H9 (cell line): ENCODE measurements at places on chromosomes 4 and X.

DNA sequence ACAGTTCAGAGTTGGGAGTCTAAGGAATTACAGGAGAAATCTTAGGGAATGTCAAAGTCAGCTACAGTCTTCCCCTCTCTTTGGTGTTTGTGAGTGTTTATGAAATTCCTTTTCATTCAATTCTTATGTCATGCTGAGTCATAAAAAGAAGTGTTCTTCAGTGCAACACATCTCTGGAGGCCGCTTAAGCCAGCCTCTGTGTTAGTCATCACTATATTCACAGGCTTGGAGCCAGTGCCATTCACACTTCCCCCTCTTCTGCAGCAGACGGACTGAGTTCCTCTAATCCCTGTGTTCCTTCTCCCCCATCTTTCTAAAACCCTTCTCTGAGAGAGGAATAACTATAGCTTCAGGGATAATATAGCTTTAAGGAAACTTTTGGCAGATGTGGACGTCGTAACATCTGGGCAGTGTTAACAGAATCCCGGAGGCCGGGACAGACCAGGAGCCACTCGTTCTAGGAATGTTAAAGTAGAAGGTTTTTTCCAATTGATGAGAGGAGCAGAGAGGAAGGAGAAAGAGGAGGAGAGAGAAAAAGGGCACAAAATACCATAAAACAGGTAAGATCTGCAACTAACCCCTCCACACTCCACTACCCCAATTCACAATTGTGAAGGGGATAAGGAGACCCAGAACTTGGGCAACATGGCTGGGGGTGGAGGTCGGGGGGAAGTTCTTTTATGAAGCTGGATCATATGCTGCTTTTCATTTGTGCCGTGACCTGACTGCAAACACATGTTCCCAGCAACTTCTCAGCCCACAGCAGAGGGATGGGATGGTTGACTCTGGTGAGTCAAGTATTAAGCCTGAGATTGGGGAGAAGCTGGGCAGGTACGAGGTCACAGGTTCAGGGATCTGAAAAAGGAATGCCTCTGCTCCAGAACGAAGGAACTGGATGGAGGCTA lies at the start of gene SRPX2:
SRPX2 (plus strand) TSS at position 244 of the 905 bp plus-strand sequence. CDS start 2,124 bp downstream, outside the sequence.
- peaks cover 3% of the 10 kb centered on the region; the same call in 1 of the 2 replicates for H3K4me1 ChIP-seq
- H3K4me3 ChIP-seq: no peak within 1 kb of the TSS
- H3K27me3 ChIP-seq: no peaks in the 10 kb centered on the region
- no peaks in the 10 kb centered on the region for H3K36me3 ChIP-seq
- no peak for DNase-seq

- no peak overlapping the region for H3K27ac ChIP-seq
- H3K4me1 ChIP-seq: no peaks in the 10 kb centered on the region; the same call in 1 of the 2 replicates
- H3K4me3 ChIP-seq: no peak overlapping the region
- peaks cover 44% of the 10 kb centered on the region for H3K36me3 ChIP-seq
Measured at GRCh38 chr4:118739022-118739713, 54.0 kb downstream of the METTL14 start.

DNA sequence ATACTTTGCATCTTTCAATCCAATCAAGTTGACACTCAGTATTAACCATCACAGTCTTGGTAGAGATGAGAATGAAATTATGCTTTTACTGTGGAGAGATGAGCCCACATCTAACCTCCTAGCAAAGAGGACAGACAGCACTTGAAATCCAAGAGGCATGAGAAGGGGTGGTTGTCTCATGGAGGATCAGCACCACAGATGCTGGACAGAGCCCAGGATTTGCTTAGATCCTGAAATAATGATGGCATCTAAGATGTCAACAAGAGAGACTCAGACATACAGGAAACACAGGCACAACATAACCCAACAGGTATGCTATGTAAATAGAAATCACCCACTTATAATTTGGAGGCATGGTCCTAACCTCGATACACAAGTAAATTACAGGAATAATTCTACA lies 74.3 kb upstream of the VCX2 start:
- no peak overlapping the region for H3K4me3 ChIP-seq
- no peak overlapping the region for H3K27ac ChIP-seq
- H3K27me3 ChIP-seq: no peaks in the 10 kb centered on the region
- no peaks in the 10 kb centered on the region for H3K36me3 ChIP-seq
- H3K4me1 ChIP-seq: no peaks in the 10 kb centered on the region; the same call in 1 of the 2 replicates

DNA sequence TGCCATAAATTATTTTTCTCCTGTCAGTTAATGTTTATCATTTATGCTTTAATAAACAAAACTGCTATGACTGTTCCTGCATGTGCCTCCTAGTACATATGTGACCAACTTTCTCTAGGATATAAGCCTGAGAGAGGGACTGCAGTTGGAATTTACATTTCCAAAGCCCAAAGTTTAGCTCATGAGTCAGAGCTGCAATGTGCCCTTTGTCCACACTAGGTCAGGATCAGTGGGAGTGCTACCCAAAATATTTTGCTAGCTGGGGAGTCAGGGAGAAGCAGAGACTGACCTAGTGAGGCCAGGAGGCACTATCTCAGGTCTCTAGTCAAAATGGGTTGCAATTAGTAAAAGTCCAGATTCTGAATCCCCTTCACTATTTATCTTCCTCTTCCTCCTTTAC lies 92.7 kb downstream of the AR start:
- no peak overlapping the region for H3K27ac ChIP-seq
- peaks cover 20% of the 10 kb centered on the region for H3K36me3 ChIP-seq
- H3K27me3 ChIP-seq: no peaks in the 10 kb centered on the region
- DNase-seq: peak; percentile 28
- no peaks in the 10 kb centered on the region for H3K4me1 ChIP-seq

DNA sequence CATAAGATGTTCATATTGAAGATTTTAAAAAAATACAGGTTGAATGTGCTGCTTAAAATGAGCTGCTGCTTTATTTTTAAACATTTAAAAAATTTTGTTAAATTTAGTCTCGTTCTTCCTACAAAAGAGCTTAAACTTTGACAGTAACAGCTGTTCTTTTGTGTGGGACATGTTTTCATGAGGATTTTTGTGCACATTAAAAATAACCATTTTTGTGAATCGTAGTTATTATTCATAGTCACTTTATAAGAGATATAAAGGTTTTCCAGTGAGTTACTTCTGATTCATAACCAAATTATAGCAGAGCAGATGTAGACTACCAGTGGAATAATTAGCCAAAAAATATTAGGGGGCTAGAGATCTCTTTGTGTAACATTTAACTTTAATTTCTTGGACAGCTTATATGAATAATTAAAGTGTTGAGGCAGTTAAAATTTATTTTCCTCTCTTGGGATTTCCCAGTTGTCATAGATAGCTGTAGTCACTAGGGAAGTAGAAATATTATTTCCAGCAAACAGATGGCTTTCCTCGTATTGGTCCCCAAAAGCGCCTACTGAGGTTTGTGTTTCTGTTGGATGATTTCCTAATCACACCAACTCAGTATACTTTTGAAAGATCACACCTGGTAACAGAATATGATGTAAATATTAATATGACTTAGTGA lies 24.2 kb downstream of the RBPJ start:
- H3K4me1 ChIP-seq: peaks cover 4% of the 10 kb centered on the region
- no peak overlapping the region for H3K27ac ChIP-seq
- no peaks in the 10 kb centered on the region for H3K27me3 ChIP-seq
- H3K4me3 ChIP-seq: no peak overlapping the region

GRCh38 chrX:103919270-103919637 lies 43.2 kb upstream of the TMSB15B start:
- DNase-seq: no peak
- H3K4me3 ChIP-seq: peak overlapping the region; percentile 94
- no peaks in the 10 kb centered on the region; the same call in 1 of the 2 replicates for H3K27me3 ChIP-seq
- H3K27ac ChIP-seq: no peak overlapping the region

DNA sequence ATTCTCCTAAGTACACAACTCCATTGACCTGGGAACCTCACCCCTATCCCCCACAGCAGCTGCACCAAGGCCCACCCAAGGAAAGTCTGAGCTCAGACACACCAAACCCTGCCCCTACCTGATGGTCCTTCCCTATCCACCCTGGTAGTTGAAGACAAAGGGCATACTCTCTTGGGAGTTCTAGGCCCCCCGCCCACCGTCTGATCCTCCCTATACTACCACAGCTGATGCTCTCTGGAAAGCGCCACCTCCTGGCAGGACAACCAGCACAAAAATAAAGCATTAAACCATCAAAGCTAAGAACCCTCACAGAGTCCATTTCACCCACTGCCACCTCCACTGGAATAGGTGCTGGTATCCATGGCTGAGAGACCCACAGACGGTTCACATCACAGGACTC lies 83.6 kb downstream of the ANAPC10 start:
- DNase-seq: peak; percentile 36
- H3K27ac ChIP-seq: no peak overlapping the region
- peaks cover 24% of the 10 kb centered on the region; the same call in 1 of the 2 replicates for H3K36me3 ChIP-seq
- H3K4me1 ChIP-seq: no peaks in the 10 kb centered on the region; the same call in 1 of the 2 replicates
- no peaks in the 10 kb centered on the region for H3K27me3 ChIP-seq

GRCh38 chrX:9745417-9746115 lies 20.1 kb downstream of the GPR143 start:
- no peaks in the 10 kb centered on the region for H3K27me3 ChIP-seq
- H3K36me3 ChIP-seq: peaks cover 12% of the 10 kb centered on the region
- DNase-seq: no peak

GRCh38 chr4:143335979-143336780 lies 496 bp upstream of the GAB1 start:
- DNase-seq: peak; percentile 95
- no peak overlapping the region for H3K27ac ChIP-seq
- peak overlapping the region; percentile 99 for H3K4me3 ChIP-seq

- H3K4me3 ChIP-seq: no peak overlapping the region
- DNase-seq: no peak
- peaks cover 14% of the 10 kb centered on the region for H3K36me3 ChIP-seq
Measured at GRCh38 chr4:47659342-47659741, 174.3 kb downstream of the ATP10D start.

DNA sequence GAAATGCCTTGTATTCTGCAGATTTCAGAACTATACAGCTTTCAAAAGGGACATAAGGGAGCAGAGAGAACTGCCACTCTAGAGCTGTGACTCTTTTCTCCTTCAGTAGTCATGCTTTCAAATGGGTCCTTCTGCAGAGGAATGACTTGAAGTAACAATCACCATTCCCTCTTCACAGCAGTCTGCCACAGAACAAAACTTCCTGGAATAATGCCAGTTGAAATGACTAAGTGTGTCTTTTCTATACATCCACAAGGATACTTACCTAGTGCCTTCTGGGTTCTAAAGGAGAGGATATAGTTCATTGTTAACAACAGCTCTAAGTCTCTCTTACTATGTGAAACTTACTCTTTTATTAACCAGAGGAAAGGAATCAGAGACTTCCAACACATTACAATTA lies 515.4 kb upstream of the ATOH1 start:
- no peak overlapping the region for H3K4me3 ChIP-seq
- H3K27ac ChIP-seq: no peak overlapping the region
- no peak for DNase-seq
- no peaks in the 10 kb centered on the region for H3K27me3 ChIP-seq
- H3K36me3 ChIP-seq: no peaks in the 10 kb centered on the region

DNA sequence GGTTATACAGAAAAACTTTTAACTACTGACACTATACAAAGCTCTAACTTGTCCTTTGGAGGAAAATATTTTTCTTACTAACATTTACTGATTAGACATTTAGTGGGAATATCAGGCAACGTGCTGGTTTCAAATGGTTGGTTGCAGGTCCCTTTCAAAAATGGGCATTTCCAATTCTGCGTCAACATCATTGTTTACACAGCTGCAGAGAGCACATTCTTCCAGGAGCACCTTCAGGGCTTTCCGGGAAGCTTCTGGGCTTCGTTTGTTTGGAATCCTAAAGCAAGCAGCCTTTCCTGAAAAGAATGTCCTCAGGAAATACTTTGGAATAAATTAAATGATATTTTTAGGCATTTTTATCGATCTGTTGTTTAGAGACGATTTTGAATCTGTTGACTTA lies 289.7 kb downstream of the TRIML1 start:
- H3K36me3 ChIP-seq: peaks cover 13% of the 10 kb centered on the region
- H3K4me1 ChIP-seq: peaks cover 7% of the 10 kb centered on the region; the same call in 1 of the 2 replicates
- no peak overlapping the region for H3K4me3 ChIP-seq
- H3K27ac ChIP-seq: no peak overlapping the region

DNA sequence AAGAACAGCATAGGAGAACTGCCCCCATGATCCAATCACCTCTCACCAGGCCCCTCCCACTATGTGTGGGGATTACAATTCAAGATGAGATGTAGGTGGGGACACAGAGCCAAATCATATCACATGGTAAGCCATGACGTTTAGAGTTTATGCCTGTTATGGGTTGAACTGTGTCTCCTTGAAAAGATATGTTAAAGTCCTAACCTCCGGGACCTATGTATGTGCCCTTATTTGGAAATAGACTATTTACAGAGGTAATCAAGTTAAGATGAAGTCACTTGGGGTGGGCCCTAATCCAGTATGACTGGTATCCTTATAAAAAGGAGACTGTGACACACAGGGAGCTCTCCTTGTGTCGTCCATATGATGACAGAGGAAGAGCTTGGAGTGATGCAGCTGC lies 25.2 kb upstream of the SLC2A9 start:
- H3K4me3 ChIP-seq: no peak overlapping the region
- H3K27me3 ChIP-seq: no peaks in the 10 kb centered on the region
- peaks cover 8% of the 10 kb centered on the region for H3K36me3 ChIP-seq
- H3K4me1 ChIP-seq: peaks cover 2% of the 10 kb centered on the region; the same call in 1 of the 2 replicates
- no peak overlapping the region for H3K27ac ChIP-seq

- no peak for DNase-seq
- H3K36me3 ChIP-seq: no peaks in the 10 kb centered on the region
- H3K27ac ChIP-seq: no peak overlapping the region
- H3K4me3 ChIP-seq: no peak overlapping the region
Measured at GRCh38 chrX:134669378-134670098, 11.3 kb upstream of the PLAC1 start.

DNA sequence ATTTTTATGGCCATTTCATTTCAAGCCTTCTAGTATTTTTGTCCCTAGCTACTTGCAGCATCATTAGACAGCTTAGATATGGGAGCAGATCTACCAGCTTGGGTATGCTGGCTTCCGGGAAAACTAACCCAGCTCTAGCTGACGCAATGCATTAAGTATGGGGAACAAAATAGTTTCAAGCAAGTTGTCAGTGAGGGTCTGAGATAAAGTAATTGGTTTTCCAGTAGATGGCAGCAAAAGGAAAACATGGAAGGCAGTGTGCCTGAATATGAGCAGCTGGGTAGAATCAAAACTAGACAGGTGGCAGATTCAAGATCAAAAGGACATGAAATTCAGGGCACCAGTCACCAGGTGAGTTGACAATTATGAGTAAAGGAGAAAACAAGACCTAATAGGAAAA lies 340.9 kb upstream of the CTSO start:
- DNase-seq: peak; percentile 26
- no peaks in the 10 kb centered on the region for H3K27me3 ChIP-seq
- H3K36me3 ChIP-seq: no peaks in the 10 kb centered on the region
- H3K4me1 ChIP-seq: no peaks in the 10 kb centered on the region

DNA sequence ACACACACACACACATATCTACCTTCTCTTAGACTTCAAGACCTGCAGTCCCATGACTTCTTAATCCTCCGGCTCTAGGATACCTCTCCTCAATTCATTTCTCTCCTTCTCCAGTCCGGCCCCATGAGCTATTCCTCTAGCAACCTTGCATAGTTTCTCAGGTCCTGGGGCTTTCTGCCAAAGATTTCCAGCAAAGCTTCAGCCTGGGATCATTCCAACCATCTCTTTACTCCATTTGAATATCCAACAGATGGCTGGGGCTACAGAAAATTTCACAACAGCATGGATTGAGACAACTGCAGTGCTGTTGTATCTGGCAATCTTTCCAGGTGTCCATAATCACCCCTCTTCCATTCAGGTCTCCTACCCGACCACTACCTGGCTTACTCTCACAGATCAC lies 184.1 kb downstream of the DCHS2 start:
- no peak overlapping the region for H3K27ac ChIP-seq
- no peak overlapping the region for H3K4me3 ChIP-seq
- no peaks in the 10 kb centered on the region for H3K36me3 ChIP-seq
- no peak for DNase-seq
- H3K27me3 ChIP-seq: no peaks in the 10 kb centered on the region

GRCh38 chrX:64188901-64189300 lies 16.6 kb downstream of the AMER1 start:
- H3K4me1 ChIP-seq: no peaks in the 10 kb centered on the region
- peaks cover 30% of the 10 kb centered on the region for H3K36me3 ChIP-seq
- no peak overlapping the region; the same call in 2 of the 3 replicates for H3K4me3 ChIP-seq
- H3K27me3 ChIP-seq: no peaks in the 10 kb centered on the region
